ENCODE measurements at places on chromosomes 1 and 21.

DNA sequence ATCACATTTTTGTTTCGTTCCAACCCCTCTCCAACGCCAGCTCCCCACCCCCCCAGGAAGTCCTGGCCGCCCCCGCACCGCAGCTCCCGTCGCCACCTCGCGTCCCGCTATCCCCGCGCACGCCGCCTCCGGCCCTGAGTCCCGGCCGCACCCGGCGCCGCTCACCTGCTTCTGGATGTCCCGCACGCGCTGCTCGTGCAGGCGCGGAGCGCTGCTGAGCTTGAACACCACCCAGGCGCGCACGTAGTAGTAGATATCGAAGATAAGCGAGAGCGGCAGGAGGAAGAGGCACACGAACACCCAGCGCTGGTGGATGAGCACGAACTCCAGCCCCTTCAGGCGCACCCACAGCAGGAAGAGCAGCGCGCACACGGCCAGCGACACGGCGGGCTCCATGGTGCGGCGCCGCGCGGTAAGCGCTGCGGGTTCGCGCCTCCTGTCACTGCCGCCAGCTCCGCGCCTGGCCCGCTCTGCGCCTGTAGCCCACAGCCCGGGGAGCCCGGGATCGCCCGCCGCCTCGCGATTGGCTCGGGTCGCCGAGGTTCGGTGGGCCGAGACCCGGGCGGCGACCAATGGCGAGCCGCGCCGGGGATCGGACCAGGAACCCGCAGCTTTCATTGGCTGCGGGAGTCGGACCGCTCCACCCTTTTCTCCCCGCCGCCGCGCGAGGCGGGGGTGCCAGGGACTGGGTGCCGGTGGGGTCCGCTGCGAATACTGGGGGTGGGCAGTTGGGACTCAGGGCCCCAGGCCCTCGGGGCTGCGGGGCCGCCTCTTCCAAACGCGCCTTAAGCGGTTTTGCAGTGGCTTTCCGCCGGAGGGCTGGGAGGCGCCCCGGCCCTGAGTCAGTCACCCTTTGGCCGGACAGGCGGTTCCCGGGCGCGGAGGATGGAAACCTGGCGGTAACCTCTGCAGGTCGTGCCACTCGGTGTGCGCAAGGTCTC, at the start of gene DHCR24:
Gene DHCR24, minus strand, starts transcription at position 472 of the 941 bp plus-strand sequence. Its CDS starts 76 bp downstream, at position 396.
- DNase-seq: no peak

- DNase-seq: no peak
These were observed 51.0 kb downstream of the MYSM1 start for GRCh38 chr1:58648842-58649241.

GRCh38 chr1:44371206-44371605, 16.1 kb upstream of the ERI3 start:
- DNase-seq: no peak

DNA sequence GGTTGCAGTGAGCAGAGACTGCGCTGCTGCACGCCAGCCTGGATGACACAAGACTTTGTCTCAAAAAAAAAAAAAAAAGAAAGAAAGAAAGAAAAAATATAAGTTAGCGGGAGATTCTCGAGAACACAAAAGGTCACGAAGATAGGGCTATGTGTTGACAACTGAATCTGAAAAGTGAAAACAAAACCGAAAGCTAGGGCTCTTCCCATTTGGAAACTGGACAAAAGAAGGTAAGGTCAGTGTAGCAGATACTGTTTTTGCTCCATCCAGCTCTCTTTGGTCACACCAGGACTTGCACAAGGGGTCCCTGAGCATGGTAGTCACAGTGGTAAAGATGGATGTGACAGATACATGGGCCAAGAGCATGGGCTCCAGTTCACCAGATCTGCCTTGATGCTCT, 60.4 kb upstream of the MAP10 start:
- no peak for DNase-seq

- DNase-seq: no peak
These were observed 136.2 kb downstream of the SLC35F3 start for GRCh38 chr1:234040446-234041317.

- no peak for DNase-seq
These were observed 24.8 kb downstream of the CSF1 start for GRCh38 chr1:109935451-109935900.

DNA sequence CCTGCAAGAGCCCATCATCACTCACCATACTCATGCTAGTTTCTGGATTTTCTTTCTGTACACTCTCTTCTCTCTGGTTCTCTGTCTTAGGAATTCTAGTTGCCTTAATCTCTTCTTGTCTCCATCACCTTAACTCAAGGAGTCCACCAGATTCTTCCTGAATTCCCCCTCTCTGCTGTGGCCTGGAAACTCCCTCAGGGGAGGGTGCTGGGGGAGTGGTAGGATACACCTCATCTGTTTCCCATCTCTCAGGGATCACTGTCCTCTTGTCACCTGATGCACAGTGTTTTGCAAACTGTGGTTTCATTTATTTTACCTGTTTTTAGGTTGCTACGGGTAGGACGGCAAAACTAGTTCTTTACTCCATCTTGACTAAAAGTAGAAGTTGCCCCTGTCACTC, 6.6 kb upstream of the GNG12 start:
- no peak for DNase-seq

- no peak for DNase-seq
These were observed 65.5 kb upstream of the WNT4 start for GRCh38 chr1:22208268-22208972.

DNA sequence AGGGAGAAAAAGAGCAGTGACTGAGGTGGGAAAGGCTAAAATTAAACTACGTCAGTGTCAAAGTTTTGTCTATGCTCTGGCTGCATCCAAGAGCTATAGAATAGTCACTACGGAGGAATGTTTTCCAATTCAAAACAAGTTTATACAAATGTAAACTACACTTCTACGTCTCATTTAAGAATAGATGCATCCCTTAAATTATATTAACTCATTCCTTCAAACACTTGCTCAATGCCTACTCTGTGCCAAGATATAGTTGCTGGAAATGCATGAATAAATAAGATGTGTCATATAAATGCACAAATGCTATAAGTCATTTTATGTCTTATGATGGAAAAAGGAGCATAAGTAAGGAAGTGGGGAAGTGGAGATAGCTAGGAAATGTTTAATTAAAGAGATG, 4.2 kb upstream of the COLGALT2 start:
- DNase-seq: no peak

- DNase-seq: no peak
These were observed 1.9 kb downstream of the RIMS3 start for GRCh38 chr1:40663324-40664166.

- DNase-seq: peak; percentile 33
These were observed 549 bp downstream of the THBS3 start for GRCh38 chr1:155206891-155207805.

DNA sequence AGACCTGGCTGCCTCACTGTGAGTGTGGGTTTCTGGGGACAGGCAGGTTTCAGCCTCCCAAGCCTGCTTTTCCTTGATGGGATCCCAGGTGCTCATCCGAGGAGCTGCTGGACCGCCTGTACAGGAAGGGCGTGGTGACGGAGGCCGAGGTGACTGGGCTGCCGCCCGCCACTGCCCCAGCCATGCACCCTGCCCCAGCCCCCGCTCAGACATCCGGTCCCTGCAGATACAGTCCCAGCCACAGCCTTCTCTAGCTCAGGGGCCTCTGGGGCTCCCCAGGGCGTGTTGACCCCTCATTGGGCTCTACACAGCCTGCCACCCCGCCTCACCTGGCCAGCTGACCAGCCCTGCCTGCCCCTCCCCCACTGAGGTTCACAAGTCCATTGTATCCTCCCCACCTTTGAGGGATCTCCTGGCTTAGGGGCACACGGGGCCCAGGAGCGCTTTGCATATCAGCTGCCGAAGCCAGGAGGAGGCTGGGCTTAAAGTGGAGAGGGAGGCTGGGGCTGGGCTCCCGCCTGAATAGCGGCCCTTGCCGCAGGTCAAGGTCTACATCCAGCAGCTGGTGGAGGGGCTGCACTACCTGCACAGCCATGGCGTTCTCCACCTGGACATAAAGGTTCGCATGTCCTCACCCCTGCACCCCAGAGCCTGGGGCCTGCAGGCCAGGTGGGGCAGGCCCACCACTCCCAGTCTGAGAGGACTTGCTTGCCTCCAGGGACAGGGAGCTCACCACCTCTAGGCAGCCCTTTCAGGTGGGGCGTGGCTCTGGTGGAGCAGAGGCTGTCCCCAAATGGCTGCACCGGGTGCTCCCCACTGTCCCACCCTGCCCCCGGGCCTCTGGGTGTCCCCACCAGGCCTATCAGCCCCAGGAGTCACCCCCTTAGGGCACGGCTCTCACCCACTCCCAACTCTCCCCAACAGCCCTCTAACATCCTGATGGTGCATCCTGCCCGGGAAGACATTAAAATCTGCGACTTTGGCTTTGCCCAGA, 38.5 kb downstream of the TRIM11 start:
- no peak for DNase-seq

GRCh38 chr1:226548256-226549093, at the start of gene STUM:
TSS of gene STUM (plus strand) at chr1:226548764. CDS start at chr1:226548905, 141 bp downstream.
- DNase-seq: no peak

- DNase-seq: no peak
These were observed 2.7 kb upstream of the CFAP141 start for GRCh38 chr1:154208677-154209388.

GRCh38 chr1:226100436-226101391, 38.2 kb downstream of the H3-3A start:
- DNase-seq: no peak

DNA sequence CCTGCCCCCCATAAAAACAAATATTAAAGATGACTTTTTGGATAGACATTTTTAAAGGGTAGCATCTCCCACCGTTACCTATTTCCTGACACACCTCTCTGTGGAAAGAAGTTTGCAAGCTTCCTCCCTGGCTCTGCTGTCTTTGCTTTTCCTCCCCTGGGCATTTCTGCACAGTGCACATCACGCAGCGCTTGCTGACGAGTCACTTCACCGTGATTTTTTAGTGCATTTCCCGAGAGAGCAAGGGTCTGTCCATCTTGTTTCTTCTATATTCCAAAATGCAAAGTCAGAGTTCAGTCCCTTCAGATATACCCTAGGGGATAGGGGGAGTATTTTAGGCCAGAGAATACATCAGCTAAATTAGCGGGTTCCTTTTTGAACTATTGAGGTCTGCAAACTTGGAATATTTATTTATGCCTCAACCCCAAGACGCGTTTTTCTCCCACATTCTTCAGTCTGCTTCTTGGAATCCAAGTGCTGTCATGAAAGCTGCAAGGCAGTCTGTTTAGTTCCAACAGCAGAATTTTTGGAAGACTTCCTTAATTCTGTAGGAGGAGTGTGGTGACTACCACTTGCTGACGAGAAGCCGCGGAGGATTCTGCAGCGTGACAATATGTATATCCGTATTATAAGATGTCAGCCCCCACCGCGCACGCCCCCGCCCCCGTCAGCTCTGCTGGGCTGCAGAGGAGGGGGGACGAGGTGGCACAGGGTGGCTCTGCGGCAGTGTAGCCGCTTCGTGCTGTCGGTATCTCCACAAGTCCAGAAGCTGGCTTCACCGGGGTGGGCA, 22.4 kb downstream of the SMYD2 start:
- no peak for DNase-seq

GRCh38 chr1:8431019-8431418, 113.1 kb downstream of the SLC45A1 start:
- no peak for DNase-seq

DNA sequence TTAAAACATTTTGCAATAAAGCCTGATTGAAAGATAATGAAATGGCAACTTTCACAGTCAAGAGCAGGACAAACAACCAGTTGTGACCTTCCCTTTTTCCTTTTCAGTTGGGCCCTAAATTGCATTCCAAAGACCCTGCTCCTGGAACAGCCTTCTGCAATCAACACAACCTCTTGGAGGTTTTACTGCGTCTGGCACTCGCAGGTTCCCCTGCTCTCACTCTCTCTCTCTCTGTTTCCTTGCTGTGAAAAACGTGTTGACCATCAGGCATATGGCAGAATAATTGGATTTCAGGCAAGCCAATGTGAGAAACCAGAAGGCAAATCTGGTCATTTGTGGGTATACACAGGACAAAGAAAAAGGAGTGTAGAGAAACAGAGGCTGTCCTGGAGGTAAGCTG, 23.2 kb downstream of the SLC44A5 start:
- DNase-seq: no peak

DNA sequence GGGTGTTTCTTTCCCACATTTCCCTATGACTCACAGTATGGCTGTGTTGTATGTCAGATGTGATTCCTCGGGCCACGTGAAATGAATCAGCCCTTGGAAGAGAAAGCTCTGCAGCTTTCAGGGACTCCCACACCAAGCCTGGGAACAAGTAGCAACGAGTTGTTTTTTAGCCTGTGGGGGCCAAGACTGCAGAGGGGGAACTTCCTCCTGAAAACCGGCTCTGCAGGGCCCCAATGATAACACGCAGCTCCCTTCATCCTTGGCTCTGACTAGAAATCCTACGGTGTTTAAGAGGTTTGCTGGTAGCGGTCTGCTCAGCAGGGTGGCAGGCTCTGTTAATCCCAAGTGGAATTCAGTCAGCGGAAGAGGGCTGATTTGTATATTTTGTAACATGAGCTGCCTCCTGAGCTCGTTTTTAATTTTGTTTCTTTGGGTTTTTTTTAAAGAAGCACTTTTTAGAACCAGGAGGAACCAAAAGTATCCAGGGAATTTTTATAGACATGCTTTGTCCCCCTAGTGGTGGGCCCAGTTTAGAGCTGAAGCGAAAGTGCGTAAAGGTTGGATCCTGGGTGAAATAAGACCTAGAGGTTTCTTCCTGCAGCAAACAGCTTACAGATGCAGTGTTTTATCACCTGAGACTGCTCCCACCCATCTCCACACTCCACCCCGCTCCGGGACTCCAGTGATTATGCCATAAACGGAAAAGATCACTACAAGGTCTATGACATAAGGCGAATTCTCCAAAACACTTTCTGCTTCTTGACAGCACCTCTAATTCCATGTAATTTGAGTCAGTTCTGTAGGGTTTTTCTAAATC, 48.8 kb downstream of the LAMC2 start:
- peak; percentile 18 for DNase-seq

DNA sequence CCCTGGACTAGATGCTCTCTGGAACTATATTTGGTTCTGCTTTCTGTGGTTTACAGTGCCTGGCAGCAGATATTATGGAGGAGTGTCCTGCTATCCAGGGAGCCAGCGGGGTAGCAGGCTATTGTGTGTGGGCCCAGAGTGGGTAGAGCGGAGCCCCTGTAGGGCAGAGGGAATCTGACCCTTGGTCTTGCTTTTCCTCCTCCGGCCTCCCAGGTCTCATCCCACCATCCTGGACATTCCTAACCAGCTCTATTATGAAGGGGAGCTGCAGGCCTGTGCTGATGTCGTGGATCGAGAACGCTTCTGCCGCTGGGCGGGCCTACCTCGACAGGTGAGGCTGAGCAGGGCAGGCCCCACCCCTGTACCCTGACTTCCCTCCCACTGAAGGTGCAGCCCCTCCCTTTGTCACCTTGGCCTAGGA, 9.1 kb downstream of the RHOC start:
- DNase-seq: no peak

GRCh38 chr1:117930484-117930883, 945 bp downstream of the WDR3 start:
- DNase-seq: no peak

GRCh38 chr1:12654657-12655056, 10.8 kb downstream of the AADACL4 start:
- no peak for DNase-seq

- no peak for DNase-seq
These were observed 153.2 kb downstream of the COQ8A start for GRCh38 chr1:227093309-227093708.

DNA sequence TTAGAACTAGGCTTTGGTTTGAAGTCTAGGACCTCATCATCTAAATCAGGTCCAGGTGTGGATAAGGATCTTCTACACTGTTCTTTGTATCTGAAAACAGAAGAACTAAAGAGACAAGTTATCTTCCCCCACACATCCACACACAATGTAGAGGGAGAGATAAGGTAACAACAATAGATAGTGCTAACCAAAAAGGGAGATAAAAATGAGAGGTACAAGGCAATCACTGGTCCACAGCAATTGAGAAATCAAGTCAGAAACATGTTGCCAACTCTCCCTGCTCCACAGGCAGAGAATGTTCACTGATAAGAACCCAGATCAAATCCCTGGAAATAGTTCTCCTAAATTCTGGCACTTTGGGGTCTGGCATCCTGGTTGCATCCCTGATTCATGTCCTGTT, 75.8 kb upstream of the LHX8 start:
- DNase-seq: no peak

Data from NCI-H1417 treated with DMSO at 0.1 percent for 48 hours (cell line).